NCI-H446 treated with DMSO at 0.1 percent for 48 hours (cell line): ENCODE measurements at places on chromosomes 1 and 21.

- peak; percentile 88 for DNase-seq
Measured at GRCh38 chr21:34204481-34205439, 131.4 kb downstream of the MRPS6 start.

GRCh38 chr21:35601211-35601610 lies 459.1 kb downstream of the SETD4 start:
- no peak for DNase-seq

- no peak for DNase-seq
Measured at GRCh38 chr1:102901996-102902395, 206.3 kb downstream of the COL11A1 start.

DNA sequence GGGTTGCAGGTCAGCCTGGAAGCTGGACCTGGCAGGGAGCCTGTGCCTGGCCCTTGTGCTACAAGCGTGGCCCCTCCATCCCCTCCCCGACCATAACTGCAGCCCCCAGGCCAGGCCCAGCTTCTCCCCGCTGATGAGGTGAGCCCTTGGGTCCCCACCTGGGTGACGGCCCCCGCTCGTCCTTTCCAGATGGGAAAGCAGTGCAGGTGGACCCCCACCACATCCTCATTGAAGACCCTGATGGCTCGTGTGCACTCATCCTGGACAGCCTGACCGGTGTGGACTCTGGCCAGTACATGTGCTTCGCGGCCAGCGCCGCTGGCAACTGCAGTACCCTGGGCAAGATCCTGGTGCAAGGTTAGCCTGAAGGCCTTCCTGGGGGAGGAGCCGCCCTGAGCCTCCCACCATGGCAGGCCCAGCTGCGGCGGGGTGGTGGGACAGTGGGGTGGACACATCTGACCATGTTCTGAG lies 56.9 kb downstream of the TRIM11 start:
- DNase-seq: no peak

DNA sequence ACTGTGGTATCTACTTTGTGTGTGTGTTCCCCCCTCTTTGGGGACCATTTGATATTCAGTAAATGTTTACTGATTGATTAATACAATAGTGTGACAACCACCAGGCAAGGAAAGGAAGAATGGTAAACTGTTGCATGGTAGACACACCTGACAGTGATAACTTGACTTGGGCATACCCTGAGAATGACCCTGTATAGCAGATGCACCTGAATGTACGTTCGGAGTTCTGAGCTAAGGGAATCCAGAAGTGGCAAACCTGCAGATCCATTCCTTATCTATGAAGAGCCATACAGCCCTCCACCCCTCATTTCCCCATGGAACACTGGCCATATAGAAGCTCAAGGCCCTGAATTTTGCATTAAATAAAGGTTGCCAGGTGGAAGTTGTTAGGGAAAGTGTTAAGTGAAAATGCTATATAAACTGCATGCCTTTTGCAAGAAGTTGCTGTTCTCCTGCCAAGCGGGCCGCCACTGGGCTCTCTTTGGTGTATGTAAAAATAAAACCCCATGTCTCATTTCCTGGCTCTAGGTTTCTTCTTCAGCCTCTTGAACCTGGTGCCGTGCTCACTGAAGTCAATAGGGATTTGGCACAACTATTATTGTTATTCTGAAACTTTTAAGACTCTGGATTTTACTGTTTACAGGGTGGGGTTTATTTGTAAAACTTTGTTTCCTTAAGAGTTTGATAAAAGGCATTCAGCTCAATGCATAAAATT lies 32.6 kb upstream of the DENND1B start:
- DNase-seq: no peak

GRCh38 chr1:93137604-93138292 lies 42.5 kb downstream of the TMED5 start:
- DNase-seq: no peak

DNA sequence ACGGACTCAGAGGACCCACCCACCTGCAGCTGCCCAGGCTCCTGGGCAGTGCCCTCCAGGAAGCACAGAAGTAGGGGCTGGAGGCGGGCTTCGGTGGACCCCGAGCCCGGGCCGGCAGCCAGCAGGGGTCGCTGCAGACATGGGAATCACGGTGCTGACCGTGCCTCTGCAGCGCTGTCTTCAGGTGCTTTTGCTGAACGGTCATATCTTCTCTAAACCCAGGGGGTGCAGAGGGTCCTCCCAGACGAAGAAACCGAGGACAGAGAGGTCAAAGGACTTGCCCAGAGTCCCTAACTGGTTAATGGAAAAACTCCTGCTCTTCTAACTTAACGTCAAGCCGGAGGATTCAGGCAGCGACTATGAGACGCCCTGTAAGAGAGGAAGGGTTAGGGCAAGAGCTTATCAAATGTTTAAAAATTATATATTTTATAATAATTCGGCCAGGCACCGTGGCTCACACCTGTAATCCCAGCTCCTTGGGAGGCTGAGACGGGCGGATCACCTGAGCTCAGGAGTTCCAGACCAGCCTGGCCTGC lies 21.5 kb upstream of the LEFTY2 start:
- no peak for DNase-seq

DNA sequence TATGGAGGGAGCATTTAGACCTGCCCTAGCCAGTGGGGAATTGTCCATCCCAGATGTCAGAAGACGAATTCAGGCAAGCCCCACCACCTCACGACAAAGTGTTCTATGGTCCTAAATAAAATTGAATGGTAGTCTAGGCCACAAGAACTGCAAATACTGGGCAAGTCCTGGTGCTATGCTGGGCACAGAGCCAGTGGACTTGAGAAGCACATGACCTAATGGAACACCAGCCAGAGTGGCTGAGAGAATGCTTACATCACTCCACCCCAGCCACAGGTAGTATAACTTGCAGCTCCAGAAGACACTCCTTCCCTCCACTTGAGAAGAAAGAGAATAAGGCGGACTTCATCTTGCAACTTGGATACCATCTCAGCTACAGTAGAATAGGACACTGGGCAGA lies 567.3 kb upstream of the CXADR start:
- DNase-seq: no peak

GRCh38 chr1:8421721-8422120 lies 103.8 kb downstream of the SLC45A1 start:
- DNase-seq: no peak

GRCh38 chr1:112818990-112819689 lies 104.0 kb upstream of the PPM1J start:
- no peak for DNase-seq

GRCh38 chr1:170749549-170749948 lies 85.6 kb downstream of the PRRX1 start:
- DNase-seq: no peak

GRCh38 chr1:200136384-200136783 lies 108.9 kb downstream of the NR5A2 start:
- DNase-seq: no peak

DNA sequence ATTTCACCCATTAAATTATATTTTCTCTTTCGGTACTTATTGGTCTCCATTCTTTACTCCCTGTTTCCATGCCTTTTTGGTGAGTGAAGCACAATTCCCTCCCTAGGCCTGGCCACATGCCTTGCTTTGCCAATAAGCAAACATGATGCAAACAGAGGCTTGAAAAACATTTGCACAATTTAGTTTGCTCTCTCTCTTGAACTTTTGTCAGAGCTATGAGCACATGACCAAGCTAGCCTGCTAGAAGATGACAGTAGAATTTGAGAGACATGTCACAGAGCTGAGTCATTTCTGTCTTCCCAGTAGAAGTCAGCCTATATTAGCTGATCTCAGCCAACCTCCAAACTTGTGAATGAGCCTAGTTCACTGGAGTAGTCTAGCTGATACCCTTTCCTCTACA lies 24.6 kb downstream of the ANGPTL3 start:
- no peak for DNase-seq

GRCh38 chr21:33761441-33762036 lies 119.2 kb downstream of the ITSN1 start:
- DNase-seq: no peak
